ENCODE measurements at places on chromosomes 11 and 22. TPM values are rescaled to one million over a fixed set of nuclear protein-coding genes. Genes with fewer than 3 reads are reported as not detected.

Gene C11orf87
- 0.22 TPM for polyA plus RNA-seq

- DNase-seq, result no peak
Measured at GRCh38 chr11:120608760-120609211, 97.2 kb downstream of the GRIK4 start.

- DNase-seq, result peak; percentile 89
Measured at GRCh38 chr11:67293090-67293489, 4.0 kb downstream of the ANKRD13D start.

- DNase-seq, result no peak
Measured at GRCh38 chr11:77519847-77520246, 46.0 kb upstream of the PAK1 start.

DNA sequence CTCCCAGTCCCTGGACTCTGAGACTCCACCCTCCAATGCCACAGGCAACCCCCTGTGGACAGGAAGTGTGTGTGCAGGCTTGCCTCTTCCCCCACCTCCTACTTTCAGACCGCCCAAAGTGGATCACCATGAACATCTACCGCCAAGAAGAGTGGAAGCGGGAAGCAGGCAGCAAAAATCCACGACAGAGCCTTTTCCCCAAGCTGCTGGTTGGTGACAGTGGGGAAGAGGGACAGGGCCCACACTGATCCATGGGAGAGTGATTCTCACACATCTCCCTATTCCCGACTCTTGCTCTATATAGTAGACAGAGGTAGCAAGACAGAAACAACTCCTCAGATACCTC lies 53.4 kb upstream of the SPATA19 start:
- DNase-seq, result no peak

GRCh38 chr11:88704485-88704884 lies 361.3 kb downstream of the GRM5 start:
- DNase-seq, result no peak

GRCh38 chr22:31901388-31902137 lies 42.8 kb upstream of the YWHAH start:
- no peak for DNase-seq

DNA sequence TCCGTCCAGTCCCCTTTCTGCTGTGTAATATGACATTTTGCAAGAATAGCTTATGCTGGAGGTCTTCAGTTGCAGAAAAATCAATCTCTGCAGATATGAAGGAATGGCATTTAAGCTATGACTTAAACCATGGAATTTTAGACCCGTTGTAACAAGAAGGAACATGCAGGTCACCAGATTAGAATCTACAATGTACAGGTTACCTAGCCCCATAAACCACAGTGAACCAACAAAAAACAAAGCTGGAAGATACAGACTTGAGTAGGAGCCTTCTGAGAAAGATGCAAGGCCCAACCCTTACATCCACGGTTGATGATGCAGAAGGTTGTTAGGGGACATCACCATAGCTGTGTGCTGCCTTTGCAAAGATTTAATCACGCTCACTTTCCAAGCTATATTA lies 132.5 kb downstream of the WT1 start:
- peak; percentile 2 for DNase-seq

DNA sequence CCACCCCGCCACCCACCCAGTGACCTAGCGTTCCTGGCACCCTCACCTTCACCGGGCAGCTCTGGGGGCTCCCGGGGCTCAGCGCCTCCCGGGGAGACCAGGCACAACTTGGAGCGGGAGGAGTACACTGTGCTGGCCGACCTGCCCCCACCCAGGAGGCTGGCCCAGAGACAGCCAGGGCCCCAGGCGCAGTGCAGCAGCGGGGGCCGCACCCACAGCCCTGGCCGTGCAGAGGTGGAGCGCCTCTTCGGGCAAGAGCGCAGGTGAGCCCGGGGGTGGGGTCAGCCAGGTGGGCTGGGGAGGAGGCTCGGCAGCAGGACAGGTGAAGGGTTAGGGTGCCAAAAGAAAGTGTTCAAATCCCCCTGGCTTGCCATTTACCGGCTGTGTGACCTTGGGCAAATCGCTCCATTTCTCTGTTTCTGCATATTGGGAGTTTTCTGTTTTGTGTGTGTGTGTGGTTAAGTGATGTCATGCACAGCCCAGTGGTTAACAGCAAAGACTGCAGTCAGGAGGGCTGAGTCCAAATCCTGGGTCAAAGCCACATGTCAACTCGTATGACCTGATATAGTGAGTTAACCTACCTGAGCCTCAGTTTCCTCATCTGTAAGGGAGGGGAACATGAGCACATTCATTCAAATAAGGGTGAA lies 29.5 kb downstream of the TRIOBP start:
- DNase-seq, result no peak

GRCh38 chr11:1766719-1767398 lies 3.1 kb upstream of the CTSD start:
- no peak for DNase-seq

GRCh38 chr11:70744396-70745185 lies 346.3 kb downstream of the CTTN start:
- DNase-seq, result no peak

GRCh38 chr22:34801221-34801620 lies 264.7 kb upstream of the ISX start:
- no peak for DNase-seq

- no peak for DNase-seq
Measured at GRCh38 chr11:55554169-55554568, at the start of gene OR4C15. Gene OR4C15, plus strand, starts transcription at chr11:55554469. Its CDS starts 0 bp downstream, at chr11:55554469.

DNA sequence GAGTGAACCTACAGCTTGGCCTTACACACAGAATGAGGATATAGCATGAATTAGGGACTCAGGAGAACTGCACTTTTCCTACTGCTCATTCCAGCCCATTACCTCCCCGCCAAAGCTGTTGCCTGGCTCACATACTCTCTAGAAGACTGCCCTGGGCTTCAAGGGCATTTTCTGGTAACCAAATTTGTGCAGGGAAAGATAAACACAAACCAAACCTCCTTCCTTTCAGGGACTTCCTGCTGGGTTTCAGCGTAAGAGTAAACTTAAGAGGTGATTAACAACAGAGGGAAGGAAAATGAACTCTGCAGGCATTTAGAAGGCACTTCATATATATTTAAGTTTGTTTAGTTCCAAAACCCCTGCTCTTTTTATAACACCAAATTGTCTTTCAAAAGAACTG lies 194.9 kb downstream of the SWAP70 start:
- DNase-seq, result no peak

GRCh38 chr11:79062814-79063762 lies 377.7 kb downstream of the TENM4 start:
- no peak for DNase-seq

DNA sequence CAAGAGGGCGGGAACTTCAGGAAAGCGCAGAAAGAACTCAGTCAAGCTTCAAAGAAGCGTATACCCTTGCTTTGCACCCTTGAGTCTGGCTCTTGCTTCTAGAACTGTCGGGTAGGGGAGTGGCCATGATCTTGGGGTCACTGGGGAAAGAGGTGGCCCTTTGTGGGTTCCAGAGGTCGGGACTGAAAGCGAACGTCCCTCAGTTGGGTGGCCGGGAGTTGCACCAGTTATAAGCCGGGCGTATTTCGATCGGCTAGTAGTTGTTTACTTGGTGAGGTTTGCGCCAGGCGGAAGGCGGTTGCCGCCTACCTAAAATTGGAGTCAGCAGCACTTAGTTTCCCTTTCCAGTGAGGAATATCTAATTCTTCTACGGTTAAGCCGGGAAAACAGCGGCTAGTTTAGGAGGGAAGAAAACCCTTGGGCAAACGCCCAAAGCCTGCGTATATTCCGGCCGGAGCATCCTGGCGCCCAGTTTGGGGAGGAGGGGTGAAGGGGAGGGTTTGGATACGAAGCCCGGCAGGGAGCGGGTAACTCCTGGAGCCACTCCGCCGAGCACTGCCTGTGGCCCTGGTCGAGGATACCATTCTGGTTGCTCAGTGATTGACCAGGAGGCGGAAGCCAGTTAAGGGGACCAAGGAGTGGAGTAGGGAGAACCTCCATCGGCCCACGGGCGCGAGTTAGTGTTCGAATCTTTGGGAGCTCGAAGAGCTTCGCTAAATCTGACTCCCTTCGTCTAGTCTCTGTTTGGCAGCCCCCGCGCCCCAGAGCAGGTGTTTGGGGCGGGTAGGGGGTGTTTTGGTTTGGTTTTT lies 807 bp upstream of the WT1 start:
- no peak for DNase-seq

Gene ZP1
- not detected for polyA plus RNA-seq

GRCh38 chr11:118610773-118611432 lies 3.5 kb downstream of the PHLDB1 start:
- DNase-seq, result no peak

- DNase-seq, result no peak
Measured at GRCh38 chr11:65427691-65428577, 5.3 kb downstream of the NEAT1 start.

DNA sequence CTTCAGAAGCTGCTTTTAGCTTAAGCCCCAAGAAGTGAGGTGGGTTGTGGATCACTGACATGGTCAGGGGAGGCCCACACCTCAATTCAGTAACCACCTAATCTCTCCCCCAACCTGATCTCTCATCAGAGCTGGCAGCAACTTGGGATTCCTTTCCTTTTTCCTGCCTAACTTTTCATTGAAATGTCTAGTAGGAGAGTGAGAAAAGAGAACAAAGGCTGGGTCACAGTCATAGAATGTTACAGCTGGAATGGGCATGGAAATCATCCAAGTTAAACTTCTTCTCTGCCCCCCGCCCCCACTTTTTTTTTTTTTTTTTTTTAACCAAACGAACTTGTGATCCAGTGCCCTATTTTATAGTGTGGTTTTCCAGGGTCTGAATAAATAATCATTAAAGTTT lies 91.8 kb downstream of the RNF169 start:
- DNase-seq, result no peak

- DNase-seq, result no peak
Measured at GRCh38 chr22:39177791-39178190, 25.3 kb upstream of the CBX7 start.

Gene MGAT3
- not detected for polyA plus RNA-seq

DNA sequence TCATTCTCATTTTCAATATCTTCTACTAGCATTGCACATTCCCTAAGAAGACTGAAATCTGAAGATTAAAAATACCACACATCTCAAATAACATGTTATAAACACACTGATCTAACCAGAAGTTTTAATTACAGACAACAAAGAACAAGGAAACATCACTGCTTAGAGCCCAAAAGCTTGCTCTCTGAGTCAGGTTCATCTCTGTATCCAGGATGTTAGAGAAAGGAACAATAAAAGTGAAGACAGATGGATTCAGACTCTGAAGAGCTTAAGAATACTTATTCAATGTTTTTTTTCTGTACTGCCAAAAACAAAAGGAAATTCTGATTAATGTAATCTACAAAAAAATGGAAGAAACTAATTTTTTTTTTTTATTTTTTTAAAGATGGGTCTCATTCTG lies 16.5 kb downstream of the RDX start:
- DNase-seq, result no peak

Gene SMIM35
- polyA plus RNA-seq, result not detected

GRCh38 chr11:2844116-2844842 lies 41.3 kb downstream of the CDKN1C start:
- peak; percentile 9 for DNase-seq

DNA sequence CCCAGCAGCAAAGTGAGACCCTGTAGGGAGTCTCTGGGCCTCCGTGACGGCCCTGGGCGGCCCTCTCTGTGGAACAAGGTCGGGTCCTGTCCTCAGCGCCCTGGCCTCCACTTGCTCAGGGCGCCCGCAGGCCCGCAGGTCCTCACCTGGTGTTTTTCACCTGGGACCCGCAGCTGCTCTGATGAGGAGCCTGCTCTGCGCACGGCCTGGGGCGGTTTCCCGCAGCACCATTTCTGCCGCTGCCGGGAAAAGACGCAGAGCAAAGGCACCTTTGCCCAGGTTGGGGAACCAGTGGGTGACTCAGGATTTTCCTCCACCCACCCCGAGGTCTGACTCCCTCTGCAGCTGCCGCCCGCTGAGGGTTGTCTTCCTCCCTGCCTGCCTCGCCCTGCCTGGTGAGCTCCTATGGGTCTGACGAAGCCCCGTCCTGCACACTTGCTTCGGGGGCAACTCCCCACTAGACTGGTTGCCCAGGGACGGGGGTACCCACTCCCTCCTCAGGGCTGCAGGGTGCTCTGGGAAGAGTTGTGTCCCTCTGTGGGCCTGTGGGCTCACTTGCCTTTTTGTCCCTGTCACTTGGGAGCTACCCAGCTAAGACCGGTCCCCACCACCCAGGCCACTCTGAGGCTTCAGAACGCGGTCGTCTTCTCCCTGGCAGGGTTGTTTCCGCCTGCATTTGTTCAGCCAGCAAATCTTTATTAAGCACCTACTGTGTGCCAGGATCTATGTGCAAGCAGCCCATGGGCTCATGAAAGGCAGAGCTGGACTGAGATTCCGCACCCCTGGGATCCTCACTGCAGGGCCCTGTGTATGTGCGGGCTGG lies 89.5 kb downstream of the KCNQ1 start:
- peak; percentile 30 for DNase-seq

DNA sequence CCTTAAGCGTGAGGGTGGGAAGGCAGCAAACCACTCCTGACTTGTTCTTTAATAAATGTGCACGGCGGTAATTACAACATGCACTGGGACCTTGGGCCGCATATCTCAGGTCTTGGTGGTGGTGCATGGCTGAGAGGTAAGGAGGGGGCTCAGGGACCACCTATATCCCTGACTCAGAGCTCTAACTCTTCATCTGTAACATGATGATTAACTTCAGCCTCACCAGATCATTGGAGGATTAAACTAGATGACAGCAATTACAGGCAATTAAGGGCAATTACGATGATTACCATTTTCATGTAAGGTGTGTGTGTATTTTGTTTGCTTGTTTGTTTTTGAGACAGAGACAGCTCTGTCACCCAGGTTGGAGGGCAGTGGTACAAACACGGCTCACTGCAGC lies 45.0 kb downstream of the FBLN1 start:
- no peak for DNase-seq

DNA sequence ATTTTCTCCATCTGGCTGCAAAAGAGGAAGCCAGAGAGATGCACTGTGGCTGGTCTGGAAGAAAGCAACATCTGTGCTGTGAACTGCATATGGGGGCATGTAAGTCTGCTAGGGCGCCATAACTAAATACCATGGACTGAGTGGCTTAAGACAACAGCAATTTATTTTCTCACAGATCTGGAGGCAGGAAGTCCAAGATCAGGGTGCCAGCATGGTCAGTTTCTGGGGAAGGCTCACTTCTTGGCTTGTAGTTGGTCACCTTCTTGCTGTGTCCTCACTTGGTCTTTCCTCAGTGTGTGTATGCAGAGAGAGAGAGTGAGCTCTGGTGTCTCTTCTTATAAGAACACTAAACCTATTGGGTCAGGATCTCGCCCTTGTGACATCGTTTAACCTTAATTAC lies 34.9 kb upstream of the POLD3 start:
- DNase-seq, result no peak

GRCh38 chr22:37515901-37516300 lies 3.3 kb downstream of the CARD10 start:
- DNase-seq, result no peak

DNA sequence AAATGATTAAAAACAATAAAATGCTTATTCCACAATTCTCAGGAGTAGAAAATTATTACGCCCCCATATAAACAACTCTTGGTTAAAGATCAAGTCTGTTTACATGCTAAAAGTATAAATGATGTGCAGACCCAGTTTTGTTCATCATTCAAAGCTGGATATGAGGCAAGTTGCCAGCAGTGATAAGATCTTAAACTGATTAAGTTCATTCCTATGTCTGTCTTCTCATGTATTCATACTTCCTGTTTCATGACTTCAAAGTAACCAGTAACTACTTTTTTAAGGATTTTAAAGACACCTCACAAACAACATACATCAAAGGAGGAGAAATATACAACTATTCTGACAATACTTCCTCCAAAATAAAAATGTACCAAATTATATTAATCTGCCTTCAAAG lies 55.0 kb upstream of the ARHGAP32 start:
- DNase-seq, result no peak
